Bronchus fibroblast of lung (primary cell): ENCODE measurements at places on chromosomes 3 and 15. TPM values are rescaled to one million over a fixed set of nuclear protein-coding genes. Genes with fewer than 3 reads are reported as not detected.

The CIB2 gene
- 2.2 and 2.8 TPM in 2 replicates for total RNA-seq

The UROC1 gene
- not detected in 2 replicates for total RNA-seq

The SLC15A2 gene
- total RNA-seq: 0.15 and 0.17 TPM in 2 replicates

The GOLGA6A gene
- not detected in 2 replicates for total RNA-seq

The IL20RB gene
- 2.2 and 3.0 TPM in 2 replicates for total RNA-seq

The GPR160 gene
- 0.15 and 0.17 TPM in 2 replicates for total RNA-seq

The IL5RA gene
- total RNA-seq: not detected in 2 replicates
